ENCODE measurements at places on chromosomes 3 and 15.

GRCh38 chr3:119669906-119670570 lies 7.2 kb downstream of the COX17 start:
- no peak for DNase-seq

- DNase-seq, result no peak
These were observed 39.6 kb downstream of the TRIM69 start for GRCh38 chr15:44775953-44776352.

- DNase-seq, result no peak
These were observed 181.2 kb upstream of the MME start for GRCh38 chr3:154898916-154899315.

DNA sequence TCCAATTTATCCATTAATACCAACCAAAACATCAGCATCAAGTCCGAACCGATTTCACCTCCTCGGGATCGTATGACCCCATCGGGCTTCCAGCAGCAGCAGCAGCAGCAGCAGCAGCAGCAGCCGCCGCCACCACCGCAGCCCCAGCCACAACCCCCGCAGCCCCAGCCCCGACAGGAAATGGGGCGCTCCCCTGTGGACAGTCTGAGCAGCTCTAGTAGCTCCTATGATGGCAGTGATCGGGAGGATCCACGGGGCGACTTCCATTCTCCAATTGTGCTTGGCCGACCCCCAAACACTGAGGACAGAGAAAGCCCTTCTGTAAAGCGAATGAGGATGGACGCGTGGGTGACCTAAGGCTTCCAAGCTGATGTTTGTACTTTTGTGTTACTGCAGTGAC lies 20.8 kb downstream of the LYSMD4 start:
- DNase-seq, result no peak

- DNase-seq, result no peak
These were observed 29.3 kb downstream of the LRRC2 start for GRCh38 chr3:46536758-46537157.

DNA sequence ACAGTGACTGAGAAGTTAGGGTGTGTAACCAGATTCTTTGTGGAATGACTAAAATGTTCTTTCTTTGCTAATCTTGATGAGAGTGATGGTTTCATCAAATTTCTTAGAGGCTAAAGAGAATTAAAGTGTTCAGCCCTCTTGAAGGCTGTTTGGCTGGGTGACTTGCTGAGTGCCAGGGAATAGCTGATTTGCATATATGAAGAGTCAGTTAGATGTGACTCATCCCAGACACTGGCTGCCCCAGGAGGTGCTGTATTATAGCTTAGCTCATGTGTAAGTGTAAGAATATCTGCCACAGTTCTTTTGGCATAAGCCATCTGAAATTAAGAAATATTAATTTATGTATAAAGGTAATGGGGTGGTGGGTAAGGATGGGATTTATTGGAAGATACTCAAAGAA lies 535.1 kb downstream of the NLGN1 start:
- no peak for DNase-seq

DNA sequence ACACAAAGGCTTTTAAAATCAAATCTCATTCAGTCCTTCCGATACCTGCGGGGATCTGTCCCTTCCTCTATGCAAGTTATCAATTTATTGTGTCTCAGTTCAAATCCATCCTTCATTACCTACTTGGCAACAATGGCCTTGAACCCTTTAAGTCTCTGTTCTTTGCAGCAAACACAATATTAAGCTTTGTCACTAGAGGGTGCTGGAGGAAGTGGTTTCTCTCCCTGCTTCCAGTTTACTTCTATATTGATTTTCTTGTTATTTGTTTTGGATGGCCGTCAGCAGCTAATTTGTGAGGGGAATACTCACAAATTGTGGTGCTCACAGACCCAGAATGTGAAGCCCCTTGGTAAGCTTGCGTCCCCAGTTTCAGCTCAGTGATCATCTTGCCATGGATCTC lies 278.3 kb downstream of the FGF12 start:
- DNase-seq, result no peak
